ENCODE measurements at places on chromosomes 4 and X. TPM values are rescaled to one million over a fixed set of nuclear protein-coding genes. Genes with fewer than 3 reads are reported as not detected.

The GABRE gene
- polyA plus RNA-seq: 14.2 TPM

The RRAGB gene
- 35.4 TPM for polyA plus RNA-seq

The ADH1A gene
- polyA plus RNA-seq: 17.6 TPM

The ALB gene
- polyA plus RNA-seq: 7.9 TPM

The ARHGAP6 gene
- 25.3 TPM for polyA plus RNA-seq

The CFAP47 gene
- 2.8 TPM for polyA plus RNA-seq

DNA sequence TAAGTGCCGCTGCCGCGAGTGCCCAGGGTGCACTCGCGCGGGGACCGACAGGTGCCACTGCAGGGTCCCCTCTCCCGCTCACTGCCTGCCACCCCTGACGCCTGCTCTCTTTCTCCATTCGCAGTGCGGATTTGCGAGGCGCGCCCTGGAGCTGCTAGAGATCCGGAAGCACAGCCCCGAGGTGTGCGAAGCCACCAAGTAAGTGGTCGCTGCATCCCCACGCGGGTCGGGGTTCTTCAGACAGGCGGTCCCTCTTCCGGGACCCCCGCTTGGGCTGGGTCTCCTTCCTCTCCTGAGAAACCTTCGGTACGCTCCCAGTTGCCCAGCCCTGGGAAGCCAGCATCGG, 547 bp downstream of the GUCY1A1 start:
- DNase-seq: no peak

GRCh38 chr4:109406337-109406931, 27.2 kb upstream of the SEC24B start:
- DNase-seq: no peak

DNA sequence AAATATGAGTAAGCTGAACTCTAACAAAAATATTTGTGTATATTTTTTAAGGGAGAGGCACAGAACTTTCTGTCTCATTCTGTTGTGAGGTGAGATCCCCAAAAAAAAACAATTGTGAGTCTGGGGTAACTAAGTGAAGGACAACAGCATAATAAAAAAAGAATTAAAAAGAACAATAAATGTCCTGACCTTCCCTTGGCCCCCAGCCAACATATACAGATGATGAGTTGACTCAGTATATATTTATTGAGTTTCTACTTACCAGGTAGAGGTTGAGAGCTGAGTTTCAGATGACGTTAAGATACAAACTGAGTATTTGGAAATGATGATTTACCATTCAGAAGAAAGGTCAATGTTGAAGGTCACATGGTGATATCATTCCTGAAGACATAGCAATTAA, 239.5 kb downstream of the KCNIP4 start:
- no peak for DNase-seq

DNA sequence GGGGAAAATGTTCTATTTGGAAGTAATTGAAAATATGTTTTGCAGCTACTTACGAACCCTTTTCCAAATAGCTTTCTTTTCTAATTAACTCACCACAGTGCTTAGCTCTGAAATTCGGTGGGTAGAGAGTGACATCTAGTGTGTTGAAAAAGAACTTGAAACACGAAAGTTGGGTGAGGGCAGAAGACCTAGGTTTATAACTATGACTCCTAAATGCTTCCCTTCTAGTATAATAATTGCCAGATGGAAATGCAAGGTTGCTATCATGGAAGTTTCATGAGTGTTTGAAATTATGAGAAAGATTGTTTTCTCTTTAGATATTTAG, 77.3 kb upstream of the NOCT start:
- peak; percentile 34 for DNase-seq

DNA sequence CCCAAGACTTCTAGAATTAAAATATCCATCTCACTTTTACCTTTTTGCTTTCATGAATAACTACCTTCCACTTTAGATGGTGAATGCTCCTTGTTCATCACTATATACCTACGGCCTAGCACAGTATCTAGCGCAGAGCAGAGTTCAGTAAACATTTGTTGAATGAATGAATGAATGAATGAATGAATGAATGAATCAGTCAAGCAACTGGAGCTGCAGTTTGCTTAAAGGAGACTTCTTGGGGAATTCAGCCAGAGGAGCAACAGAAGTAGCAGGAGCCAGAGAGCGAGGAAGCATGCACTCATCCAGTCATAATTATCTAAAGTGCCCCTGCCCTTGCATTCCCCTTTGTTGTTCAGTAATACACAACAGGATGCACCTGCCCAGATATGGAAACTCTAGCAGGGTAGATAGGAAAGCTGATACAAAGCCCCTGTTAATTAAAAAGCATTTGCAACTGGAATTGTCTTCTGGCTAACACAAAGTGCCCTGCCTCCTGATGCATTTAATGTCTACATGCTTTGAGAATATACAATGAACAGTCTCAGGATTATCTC, 103.0 kb upstream of the MBNL3 start:
- DNase-seq: no peak

DNA sequence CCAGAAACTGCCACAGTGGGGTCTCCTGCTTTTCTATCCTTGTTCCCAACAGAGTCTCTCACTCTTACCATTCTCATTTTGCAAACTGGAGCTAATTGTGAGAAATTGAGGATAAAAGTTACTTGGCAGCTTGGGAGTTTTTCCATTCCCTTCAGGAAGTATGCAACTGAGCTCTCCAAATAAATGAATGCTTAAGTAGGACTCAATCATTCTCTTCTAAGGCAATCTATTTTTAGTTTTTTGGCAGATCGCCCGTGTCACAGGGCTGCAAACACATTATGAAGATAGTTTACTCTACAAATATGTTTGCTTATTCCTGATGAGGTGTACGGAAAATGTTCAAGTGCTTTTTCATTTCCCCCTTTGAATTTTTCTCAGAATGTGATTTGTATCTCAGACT, 5.3 kb downstream of the ASB11 start:
- peak; percentile 92 for DNase-seq

GRCh38 chr4:158259955-158260575, 49.8 kb downstream of the TMEM144 start:
- no peak for DNase-seq

DNA sequence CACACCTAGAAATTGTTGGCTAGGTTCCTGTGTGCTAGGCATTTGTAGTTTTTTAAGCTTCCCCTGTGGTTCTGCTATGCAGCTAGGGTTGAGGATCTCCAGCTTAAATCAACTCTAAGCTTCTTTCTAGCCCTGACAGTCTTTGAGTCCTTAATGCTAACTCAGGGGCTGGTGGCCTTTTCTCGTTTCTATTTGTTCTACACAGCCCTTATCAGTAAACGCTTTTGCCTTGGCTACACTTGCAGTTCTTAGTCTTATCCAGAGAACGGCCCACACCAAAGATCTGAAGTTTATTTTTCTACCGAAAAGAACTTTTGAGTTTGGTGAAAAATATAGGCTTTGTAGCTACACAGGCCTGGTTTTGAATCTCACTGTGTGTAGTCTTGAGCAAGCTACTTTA, 212.0 kb downstream of the DHX15 start:
- no peak for DNase-seq

DNA sequence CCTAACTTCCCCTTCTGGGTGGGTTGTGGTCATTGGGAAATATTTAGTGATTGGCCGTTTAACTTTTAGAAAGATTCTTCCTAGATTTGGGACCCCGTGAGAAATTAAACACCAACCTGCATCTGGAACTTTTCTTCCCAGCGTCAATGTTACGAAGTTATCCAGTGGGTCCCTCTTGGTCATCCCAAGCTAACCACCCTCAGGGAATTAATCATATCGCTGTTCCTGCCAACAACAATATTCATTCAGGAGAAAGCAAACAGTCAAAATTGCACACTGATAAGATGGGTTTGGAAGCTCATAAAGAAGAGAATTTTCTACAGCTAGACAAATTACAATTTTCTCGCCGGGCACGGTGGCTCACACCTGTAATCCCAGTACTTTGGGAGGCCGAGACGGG, 121.2 kb upstream of the STX18 start:
- DNase-seq: no peak

- no peak for DNase-seq
Observed at GRCh38 chr4:152294765-152295164, 241.1 kb downstream of the FBXW7 start.

- no peak for DNase-seq
Observed at GRCh38 chr4:144565527-144566195, 80.3 kb upstream of the HHIP start.

- DNase-seq: no peak
Observed at GRCh38 chr4:122827879-122828601, 1.4 kb downstream of the FGF2 start.

DNA sequence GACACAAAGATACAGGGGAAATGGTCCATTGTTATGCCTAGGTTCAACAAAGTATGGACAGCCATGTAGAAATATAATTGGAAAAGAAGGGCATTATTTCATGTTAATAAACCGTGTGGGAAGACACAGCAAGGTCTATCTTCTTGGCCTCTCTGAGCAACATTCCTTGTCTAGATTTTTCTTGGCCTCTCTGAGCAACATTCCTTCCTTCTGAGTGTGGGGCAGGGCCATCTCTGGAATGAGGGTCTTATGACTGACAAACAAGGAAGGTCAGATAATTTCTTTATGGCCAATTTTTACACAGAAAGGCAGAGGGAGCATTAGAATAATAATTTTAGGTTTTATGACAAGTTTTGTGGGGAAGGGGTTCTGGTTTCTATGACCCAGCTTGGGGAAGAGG, 24.3 kb upstream of the MAOA start:
- DNase-seq: no peak

DNA sequence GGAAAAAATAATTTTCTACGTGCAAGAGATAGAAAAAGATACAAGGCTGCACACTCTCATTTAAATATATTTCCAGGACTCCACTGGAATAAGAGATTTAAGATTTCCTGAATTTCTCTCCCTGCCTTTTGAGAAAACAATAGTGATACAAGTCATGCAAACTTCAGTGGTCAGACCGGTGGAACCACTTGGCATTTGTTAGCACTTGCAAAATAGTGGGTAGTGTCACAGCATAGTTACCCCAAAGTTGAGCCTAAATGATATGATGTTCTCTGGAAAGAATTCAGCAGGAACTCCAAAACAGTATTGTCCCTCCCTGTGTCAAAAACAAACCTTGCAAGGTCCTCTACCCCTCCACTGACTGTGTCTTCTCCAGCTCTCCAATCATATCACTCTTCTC, 102.3 kb downstream of the ANKRD50 start:
- no peak for DNase-seq

- no peak for DNase-seq
Observed at GRCh38 chr4:6542951-6543350, 32.0 kb upstream of the MAN2B2 start.

DNA sequence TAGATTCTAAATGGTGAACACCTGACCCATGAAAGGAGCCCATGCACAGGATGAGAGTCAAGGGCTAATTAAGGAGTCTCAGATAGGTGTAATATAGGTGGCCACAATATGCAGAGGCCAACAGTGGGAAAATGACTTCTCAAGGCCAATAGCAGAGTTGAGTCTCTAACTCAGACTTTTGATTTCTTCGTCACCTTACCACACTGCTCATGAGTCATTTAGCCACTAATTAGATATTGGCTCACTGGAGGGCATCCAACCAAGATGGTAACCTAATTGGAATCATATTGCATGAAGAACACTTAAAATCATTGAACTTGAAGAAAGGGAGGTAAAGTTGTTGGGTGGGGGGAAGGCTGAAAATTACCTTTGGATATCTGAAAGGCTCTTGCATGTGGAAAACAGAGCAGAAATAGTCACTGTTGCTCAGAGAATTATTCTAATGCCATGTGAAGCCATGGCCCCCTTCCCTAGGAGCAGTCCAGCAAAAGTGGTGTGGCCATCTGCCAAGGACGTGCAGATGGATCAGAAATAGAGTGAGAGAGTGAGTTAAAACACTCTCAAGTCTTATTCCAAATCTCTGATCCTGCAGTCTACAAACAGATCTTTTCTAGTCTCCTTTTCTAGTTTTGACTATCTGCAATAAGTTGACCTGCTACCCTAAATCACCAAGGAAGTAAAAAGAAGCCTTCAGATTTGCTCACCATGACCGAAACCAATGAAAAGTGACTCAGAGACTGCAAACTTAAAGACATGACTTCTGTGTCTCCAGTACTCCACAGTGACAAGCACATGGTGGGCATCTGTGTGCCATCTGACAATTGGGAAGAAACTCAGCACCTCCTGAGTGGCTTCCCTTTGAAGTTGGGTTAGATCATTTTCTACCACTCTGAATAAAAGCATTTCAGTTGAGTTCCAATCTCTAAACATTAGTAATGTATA, 93.9 kb upstream of the C1QTNF7 start:
- no peak for DNase-seq

DNA sequence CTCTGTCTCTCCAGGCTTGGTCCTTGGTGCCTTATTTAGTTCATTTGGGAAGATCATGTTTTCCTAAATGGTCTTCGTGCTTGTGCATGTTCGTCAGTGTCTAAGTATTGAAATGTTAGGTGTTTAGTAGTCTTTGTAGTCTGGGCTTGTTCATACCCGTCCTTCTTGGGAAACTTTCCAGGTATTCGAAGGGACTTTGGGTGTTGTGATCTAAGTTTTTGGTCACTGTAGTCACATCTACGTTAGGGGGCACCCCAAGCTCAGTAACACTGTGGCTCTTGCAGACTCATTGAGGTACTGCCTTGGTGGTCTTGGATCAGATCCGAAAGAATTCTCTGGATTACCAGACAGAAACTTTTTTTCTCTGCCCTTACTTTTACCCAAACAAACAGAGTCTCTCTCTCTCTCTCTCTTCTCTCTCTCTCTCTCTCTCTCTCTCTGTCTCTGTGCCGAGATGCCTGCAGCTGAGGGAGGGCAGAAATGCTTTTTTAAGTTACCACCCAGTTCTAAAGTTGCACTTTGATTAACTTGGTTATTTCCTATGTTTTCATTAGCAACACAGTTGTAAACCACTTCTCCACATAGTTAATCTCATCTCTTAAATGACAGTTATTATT, 67.6 kb upstream of the SLC7A3 start:
- no peak for DNase-seq

DNA sequence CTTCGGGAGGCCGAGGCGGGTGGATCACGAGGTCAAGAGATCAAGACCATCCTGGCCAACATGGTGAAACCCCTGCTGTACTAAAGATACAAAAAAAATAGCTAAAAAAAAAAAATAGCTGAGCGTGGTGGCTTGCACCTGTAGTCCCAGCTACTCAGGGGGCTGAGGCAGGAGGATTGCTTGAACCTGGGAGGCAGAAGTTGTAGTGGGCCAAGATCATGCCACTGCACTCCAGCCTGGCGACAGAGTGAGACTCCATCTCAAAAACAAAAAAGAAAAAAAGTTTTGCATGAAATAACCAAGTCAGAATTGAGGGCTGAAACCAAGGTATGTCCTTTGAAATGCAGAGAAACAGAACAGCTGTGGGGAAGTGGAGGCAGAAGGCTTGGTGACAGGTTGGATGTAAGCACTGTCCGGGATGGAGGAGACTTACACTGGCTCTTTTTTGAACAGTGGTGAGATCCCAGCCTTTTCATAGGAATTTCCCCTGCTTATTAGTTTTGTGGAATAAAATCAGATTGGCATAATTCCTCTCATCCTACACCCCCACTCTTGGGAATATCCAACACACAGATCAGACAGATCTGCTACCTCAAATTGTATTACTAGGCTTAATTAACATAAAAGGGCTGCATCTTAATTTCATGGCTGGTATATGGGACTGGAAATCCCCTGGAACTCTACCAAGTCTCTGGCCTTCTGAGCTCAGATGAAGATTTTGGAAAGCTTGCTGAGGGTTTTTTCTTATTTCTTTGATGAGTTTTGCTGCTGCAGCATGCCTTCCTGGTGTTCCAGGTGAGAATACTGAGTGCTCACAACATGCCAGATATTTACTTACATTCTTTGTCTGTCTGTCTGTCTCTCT, 18.8 kb upstream of the C4orf36 start:
- no peak for DNase-seq

Data from left lung (tissue), 14 donors.